ENCODE measurements at places on chromosomes 6 and 20.

DNA sequence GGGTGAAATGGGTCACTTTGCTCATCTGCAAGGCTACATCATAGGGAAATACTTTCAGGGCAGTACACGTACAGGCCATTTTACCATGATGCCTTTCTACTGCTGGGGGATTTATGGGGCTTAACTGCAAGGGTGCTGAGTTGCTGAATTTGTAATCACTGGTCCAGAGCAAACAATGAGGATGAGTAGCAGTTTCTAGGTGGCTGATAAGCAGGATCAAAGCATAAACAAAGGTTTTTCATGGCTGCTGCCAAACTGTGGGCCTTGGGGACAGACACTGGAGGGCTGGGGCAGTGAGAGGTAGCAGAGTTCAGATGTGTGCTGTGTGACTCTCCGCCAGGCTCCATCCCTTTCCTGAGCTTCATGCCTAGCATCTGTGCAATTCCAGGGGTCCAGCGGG, 68.3 kb downstream of the CNBD2 start:
- DNase-seq = no peak

DNA sequence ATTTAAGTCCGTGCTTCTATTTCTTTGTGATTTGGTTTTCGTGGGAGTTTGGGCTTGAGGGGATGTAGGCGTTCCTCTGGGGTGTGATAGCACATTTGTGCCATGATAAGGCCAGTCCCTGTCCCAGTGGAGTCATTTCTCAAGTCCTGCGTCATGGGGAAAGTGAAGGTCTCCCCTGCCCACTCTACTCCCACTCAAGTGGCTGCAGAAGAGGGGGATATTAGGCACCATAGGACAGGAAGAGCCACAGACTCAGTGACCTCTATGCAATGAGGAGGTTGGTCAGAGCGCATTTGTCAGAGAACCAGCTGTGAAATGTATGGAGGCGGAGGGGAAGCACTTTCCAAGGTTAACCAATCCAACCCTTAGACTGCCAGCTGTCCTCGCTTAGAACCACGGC, 51.9 kb upstream of the EDN1 start:
- no peak for DNase-seq

DNA sequence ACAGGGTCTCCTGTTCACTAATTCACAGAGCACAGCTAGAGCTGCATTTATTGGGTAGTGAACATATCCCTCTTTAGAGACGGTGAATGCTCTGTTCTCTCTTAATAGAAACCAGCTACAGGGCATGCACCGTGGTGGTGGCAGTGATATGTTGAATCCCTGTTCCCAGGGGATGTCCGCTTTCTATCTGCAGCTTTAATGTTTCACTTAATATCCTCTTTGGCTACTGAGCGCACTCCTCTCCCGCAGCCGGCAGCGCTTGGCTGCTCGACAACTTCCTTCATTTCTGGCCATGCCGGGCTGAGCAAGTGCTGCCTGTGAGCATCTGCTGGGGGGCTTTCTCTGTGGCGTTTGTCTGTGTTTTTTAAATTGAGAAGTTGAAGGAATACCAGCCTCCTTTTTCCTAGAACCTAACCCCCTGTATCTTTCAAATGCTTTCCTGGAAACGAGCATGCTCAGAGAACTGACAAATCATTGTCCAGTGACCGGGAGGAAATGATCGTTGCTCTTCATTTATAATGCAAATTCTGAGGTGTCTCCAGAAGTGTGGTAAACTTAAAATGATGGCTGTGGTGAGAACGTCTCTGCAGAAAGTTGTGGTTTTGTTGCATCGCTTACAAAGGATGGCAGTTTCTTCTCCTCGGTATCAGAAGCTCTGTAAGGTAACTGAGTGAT, 297.9 kb downstream of the UTRN start:
- DNase-seq = no peak

- DNase-seq = no peak
Measured at GRCh38 chr6:87918461-87918941, 129.1 kb upstream of the SPACA1 start.

GRCh38 chr6:15276036-15276985, 30.4 kb downstream of the JARID2 start:
- DNase-seq = no peak

DNA sequence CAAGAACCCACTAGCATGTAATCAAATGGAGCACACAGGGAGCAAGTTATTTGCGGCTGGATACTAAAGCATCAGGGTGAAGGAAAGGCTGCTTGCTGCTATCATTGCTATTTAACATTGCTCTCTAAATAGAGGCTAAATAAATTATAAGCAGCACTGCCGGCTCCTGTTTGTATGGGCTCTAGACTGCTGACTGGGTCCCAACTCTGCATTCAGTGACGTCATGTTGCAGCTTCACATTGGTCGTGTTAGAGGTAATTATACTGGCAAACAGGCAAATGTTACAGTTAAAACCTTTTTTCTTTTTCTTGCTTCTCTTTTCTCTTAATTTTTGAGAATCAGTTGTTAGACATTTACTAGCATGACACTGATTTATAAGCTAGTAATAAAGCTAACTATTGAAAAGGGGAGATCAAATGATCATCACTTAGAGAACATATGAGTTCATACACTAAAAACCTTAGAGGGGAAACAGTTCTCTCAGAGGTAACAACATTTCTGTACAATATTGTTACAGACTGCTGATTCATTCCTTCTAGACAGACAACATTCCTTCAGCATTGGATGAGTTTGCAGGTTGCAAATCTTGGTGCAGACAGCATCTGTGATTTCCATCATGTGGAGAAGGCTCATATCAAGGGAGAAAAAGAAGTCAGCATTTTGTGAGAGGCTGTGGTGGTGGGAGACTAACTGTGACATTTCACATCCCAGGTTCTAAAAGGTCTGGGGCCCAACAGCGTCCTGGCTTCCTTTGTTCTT, 15.9 kb downstream of the RFPL4B start:
- DNase-seq = no peak

DNA sequence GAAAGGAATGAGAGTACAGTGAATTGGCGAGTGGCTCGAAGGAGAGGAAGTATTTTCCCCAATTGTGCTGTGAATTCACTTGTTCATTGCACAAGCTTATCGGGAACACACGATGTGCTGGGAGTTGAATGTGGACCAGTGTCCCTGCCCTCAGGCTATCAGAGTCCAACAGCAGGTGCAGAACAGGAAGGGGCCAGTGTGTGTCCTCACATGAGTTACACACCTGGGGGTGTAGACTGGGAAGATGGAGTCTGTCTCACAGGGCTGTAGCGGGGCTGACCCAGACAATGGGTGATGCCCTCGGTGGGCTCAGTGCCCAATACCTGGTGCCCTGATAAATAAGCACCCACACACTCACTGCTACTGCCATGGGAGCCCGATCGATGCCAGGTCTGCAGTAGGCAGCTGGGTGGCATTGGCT, 14.4 kb downstream of the DUSP22 start:
- no peak for DNase-seq

- no peak for DNase-seq
Measured at GRCh38 chr6:51260003-51260402, 441.3 kb downstream of the TFAP2B start.

Data from stimulated activated CD8-positive, alpha-beta memory T cell treated with anti-CD3 and anti-CD28 coated beads, Interleukin-2, amount 100 ng/mL, for 1 hour (primary cell).